ENCODE measurements at places on chromosomes 16 and 17.

- no peak for DNase-seq
Observed at GRCh38 chr17:82957469-82957795, 117.6 kb upstream of the ZNF750 start.

DNA sequence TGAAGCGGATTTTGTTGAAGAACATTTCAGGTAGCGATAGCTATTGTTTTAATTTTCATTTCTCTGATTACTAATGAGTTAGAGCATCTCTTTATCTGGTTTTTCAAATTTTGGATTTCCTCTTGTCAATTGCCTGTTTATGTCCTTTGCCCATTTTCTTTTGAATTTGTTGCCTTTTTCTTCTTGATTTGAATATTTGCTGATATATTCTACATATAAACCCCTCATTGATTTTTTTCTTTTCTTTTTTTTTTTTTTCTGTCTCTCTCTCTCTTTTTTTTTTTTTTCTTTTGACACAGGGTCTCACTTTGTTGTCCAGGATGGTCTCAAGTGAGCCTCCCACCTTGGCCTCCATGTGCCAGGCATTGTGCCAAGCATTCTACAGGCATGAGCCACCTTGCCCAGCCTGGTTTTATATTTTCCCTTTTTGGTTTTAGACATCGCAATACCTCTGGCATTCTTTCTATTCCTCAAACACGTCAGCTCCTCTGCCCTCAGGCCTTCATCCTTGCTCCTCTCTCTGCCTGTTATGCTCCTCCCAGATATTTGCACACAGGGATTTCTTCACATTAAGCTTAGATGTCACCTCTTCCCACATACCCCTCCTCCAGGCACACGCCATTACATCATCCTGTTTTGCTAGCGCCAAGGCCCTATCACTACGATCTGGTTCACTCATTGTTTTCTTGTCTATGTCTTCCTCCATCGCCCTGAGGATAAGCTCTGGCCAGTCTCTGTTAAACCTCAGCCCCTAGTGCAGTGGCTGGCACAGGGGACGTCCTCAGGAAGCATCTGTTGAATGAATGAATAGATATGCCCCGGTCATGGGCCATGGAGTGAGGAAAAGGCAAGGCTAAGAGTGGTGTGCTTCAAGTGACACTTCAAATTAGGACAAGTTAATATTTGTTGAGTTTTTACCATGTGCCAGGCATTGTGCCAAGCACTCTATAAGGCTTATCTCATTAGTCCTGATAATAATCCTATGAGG lies 8.6 kb downstream of the SARM1 start:
- DNase-seq = no peak

GRCh38 chr17:17626840-17627239 lies 35.3 kb upstream of the PEMT start:
- no peak for DNase-seq

DNA sequence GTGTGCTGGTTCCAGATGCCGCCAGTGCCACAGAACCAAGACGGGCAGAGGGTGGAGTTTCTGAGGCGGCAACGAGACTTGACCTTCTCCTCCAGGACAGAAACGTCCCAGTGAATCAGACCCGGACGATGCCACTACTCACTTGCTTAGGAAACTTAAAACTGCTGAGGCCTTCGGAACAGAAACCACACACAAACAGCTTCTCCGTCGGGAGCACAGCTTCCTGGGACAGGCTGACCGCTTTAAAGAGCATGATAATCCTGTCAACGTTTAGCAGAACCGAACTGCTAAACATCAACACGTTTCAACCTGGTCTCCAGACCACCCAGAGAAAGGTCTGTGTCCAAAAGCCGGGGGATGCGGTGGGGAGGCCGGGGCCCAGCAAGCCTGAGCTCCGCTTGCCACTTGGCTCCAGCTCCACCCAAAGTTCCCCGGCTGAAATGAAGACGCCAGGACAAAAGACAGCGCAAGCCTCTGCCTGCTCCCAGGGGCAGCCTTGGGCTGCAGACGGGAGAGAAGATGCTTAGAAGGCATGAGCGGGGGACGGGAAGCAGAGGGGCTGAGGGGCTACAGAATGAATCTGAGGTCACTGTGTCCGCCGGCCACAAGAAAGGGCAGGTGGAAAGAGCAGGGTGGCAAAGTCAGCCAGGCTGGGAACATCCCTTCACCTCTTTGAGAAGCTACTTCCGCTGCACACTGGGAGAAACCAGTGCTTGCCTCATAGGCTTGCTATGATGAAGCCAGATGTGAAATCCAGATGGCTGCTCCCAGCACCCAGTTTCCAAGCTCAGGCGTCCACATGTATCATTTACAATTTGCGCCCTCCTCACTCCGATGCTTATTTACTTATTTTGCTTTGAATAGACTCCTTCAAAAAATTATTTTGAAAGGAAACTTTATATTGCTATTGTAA lies 69.0 kb downstream of the MRM3 start:
- no peak for DNase-seq

DNA sequence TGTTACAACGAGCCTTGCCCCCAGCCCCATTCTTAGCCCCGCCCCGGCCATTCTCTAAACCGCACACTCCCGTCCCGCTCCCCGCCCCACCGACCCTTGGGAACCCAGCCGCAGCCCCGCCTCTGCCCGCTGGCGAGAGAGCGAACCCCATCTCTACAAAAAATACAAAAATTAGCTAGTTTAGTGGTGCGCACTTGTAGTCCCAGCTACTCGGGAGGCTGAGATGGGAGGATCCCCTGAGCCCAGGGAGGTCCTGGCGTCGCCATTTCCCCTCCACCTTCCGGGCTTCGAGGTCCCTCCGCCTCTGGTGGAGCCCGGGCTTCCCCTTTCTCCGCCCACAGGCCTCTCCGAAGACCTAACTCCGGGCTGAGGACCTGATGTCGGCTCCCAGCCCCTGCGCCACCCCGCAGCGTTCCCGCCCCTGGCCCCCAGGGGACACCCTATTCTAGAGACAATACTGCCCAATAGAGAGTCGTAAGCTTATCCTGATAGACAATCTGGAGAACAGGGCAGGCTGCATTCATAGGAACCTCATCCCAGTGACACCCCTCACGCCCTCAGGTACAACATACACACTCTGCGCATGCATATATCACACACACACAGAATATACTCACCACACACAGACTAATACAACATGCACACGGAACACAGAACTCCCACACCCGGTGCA lies 480 bp upstream of the PROCA1 start:
- no peak for DNase-seq

DNA sequence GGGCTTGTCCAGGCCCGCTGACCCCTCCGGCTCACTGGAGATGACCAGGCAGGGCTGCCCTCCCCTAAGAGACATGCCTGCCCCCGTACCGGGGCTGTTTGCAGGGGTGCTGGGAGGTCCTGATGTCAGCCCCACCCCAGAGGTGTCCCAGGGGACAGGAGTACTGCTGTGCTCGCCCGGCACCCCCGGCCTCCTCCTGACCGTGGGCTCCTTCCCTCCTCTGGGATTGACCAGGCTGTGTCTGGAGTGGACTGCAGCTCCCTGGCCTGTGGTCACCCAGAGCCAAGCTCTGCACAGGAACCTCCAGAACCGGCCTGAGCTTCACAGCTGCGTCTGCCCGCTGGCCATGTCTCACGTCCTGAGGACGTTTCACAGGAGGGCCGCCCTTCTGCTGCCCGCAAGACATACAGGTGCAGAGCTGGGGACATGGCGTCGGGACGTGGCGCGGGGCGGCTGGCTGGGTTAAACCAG lies 53.2 kb downstream of the LMF1 start:
- DNase-seq = no peak

DNA sequence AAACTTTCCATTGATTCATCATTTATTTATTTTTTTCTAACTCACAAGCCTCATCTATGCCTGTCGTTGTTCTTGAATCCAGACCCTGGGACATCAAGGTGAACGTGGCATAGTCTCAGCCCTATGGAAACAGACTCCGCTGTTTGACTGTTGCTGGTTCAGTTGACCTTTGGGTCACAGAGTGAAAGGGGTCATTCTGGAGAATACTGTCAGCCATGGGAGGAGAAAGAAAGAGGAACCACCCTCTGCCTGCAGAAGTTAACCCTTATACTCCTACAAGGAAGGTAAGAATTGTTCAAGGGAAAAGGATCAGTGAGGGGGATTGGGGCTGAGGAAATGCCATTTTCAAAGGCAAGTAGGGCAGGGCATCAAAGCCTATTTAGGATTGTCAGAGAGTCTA lies 387.6 kb upstream of the MAF start:
- no peak for DNase-seq

DNA sequence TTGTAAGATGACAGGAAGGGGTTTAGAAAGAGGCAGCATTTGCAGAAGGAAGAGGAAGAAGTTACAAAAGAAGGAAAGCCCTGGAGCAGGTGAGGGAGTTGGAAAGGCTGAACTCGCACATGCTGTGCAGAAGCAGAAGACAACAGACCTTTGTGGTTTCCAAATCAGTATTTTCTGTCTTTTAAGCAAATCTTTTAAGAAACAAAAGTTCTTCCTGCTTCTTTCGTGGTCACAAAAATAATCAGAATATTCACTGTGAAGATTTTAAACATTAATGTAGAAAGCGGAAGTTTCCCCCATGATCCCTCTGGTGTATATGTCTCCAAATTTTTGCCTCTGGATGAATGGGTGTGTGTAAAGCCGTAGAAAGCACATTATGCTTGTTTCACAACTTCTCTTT lies 25.8 kb downstream of the ZNRF1 start:
- no peak for DNase-seq

DNA sequence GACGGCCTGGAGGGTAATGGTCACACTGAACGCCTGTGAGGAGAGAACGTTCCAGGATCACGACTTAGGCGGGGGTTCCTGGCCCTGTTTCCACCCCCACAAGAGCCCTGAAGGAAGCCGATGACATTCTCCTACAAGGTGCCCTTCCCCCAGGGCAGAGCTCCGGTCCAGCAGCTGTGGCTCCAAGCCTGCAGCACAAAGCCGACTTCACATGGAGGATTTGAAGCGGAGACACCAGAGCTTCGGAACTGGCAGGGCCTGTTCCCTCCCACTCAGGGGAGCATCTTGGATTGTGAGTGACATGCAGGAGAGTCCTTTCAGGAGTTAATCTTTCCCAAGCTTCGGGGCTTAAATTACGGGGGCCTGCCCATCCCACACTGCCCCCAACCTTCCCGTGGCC lies 5.0 kb downstream of the FADS6 start:
- no peak for DNase-seq

DNA sequence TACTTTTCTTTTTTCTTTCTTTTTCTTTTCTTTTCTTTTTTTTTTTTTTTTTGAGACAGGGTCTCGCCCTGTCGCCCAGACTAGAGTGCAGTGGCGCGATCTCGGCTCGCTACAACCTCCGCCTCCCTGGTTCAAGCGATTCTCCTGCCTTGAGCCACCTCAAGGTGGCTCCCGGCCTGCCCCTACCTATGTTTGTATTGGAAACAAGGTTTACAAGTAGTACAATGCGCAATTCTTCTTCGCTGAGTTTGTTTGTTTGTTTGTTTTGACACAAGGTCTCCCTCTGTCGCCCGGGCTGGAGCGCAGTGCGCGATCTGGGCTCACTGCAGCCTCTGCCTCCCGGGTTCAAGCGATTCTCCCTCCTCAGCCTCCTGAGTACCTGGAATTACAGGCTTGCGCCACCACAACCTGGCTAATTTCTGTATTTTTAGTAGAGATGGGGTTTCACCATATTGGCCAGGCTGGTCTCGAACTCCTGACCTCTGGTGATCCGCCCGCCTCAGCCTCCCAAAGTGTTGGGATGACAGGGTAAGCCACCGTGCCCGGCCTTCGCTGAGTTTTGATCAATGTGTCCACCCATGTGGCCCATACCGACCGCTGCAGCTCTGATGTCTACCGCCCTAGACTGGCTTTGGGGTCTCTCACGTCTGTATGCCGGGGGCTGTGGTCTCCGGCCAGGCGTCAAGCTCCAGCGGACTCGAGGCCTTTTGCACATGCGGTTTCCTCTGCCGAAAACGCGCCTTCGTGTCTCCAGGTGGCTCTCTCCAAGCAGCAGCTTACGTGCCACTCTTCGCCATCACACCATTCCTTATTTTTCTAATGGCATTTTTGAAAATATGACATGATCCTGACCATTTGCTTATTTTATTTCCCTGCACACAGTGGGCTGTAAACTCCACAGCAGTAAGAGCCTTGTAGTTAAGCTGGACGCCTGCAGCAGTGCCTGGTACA lies 1.1 kb upstream of the YBX2 start:
- no peak for DNase-seq

GRCh38 chr17:69320210-69320907 lies 6.6 kb downstream of the ABCA5 start:
- no peak for DNase-seq

DNA sequence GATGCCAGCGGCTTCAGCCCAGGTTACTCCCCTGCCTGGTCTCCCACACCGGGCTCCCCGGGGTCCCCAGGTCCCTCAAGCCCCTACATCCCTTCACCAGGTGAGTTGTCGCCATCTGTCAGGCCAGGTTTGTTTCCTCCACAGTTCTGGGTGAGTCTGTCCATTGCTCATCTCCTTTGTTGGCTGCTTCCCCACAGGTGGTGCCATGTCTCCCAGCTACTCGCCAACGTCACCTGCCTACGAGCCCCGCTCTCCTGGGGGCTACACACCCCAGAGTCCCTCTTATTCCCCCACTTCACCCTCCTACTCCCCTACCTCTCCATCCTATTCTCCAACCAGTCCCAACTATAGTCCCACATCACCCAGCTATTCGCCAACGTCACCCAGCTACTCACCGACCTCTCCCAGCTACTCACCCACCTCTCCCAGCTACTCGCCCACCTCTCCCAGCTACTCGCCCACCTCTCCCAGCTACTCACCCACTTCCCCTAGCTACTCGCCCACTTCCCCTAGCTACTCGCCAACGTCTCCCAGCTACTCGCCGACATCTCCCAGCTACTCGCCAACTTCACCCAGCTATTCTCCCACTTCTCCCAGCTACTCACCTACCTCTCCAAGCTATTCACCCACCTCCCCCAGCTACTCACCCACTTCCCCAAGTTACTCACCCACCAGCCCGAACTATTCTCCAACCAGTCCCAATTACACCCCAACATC lies 28.8 kb downstream of the POLR2A start:
- no peak for DNase-seq

GRCh38 chr17:7650509-7651096 lies at the start of gene ATP1B2:
Gene ATP1B2 (plus strand): TSS chr17:7650926. CDS start chr17:7651519, 593 bp downstream.
- no peak for DNase-seq

- no peak for DNase-seq
Observed at GRCh38 chr17:1867307-1867706, 37.5 kb downstream of the RPA1 start.

DNA sequence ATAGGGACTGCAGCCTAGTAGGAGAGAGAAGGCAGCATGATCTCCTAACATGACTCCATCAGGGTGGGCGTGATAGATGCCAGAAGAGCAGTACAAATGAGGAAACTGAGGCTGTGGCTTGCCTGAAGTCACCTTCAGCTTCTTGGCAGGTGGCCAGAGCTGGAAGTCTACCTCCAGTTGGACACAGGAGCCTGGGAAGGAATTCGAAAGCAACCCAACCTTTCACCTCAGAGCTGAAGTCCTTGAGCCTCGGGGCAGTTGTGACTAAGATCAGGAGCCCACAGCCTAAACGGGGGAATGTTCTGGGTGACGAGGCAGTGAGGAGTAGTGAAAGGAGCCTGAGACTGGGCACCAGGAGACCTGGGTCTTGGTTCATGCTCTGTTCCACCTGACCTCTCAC lies 9.4 kb upstream of the SLC52A1 start:
- DNase-seq = no peak

Measured in vagina (tissue), 2 donors.